ENCODE measurements at places on chromosomes 3 and 15. TPM values are rescaled to one million over a fixed set of nuclear protein-coding genes. Genes with fewer than 3 reads are reported as not detected.

GRCh38 chr3:23459889-23460546, 256.9 kb downstream of the UBE2E2 start:
- no peak for DNase-seq

- peak; percentile 26 for DNase-seq
These were observed 40.0 kb upstream of the TRH start for GRCh38 chr3:129934234-129935123.

DNA sequence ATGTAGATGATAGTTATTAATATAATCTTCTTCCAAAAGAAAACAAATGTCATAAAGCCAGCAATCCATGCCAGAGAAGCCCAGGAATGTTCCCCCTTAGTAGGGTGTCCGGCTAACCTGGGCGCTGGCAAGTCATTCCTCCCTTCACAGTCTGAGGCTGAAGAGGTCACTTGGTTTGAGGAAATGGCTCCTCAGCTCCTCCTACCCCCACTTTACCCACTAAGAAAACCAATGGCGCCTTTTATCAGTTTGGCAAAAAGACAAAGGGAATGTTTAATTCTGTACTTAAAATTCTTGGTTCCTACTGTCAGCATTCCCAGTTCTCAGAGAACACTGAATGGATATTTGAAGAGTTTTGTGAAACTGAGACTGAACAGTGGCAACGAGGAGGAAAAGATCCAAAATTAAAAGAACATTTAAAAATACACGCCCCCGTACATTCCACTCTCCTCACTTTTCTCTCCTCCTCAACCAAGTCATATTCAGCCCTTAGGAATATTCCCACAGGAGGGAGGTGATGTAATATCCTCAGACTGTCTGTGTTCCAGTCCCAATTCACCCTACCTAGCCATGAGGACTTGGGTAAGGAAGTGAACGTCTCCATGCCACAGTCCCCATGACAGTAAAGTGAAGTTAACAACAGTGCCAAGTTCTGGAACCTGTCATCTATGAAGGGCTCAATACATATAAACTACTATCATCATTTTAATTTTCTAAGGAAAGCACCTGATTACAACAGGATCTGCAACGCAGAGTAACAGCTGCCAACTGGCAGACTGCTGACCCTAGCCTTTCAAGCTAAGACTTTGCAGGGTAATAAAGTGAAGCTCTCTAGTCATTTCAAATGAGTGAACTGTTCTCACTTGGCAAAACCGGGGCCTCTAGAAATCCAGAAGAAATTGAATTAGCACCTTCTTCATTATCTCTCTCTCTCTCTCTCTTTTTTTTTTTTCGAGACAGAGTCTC, 234.5 kb upstream of the ICE2 start:
- DNase-seq: peak; percentile 77

The SEMA7A gene
- total RNA-seq: 1.5 TPM

Measured in thyroid gland (tissue), 4 donors.